NCI-H1417 (cell line): ENCODE measurements at places on chromosomes 13 and 19.

- DNase-seq: no peak
Observed at GRCh38 chr19:29384656-29385055, 141.1 kb upstream of the VSTM2B start.

- no peak for DNase-seq
Observed at GRCh38 chr19:37991176-37991835, 84.3 kb downstream of the SIPA1L3 start.

GRCh38 chr13:33096886-33097605 is 80.8 kb downstream of the KL start:
- DNase-seq: no peak

DNA sequence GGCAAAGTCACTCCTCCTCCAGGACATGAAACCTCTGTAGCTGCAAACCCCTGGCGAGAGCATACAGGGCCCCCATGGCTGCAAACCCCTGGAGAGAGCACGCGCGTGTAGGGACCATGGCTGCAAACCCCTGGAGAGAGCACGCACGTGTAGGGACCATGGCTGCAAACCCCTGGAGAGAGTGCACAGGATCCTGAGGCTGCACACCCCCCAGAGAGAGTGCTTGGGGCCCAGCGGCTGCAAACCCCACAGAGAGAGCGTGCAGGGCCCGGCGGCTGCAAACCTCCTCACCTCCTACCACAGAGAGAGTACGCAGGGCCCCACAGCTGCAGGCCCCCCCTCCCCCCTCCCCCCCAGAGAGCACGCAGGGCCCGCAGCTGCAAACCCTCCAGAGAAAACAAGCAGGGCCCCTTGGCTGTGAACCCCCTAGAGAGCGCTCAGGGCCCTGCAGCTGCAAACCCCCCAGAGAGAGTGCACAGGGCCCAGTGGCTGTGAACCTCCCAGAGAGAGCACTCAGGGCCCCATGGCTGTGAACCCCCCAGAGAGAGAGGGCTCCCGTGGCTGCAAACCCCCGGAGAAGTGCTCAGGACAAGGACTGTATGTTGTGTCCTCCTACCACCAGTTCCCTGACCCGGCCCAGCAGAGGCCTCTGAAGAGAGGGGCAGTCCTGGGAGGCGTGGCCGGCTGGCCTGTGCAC is 7.3 kb downstream of the ADPRHL1 start:
- DNase-seq: no peak

DNA sequence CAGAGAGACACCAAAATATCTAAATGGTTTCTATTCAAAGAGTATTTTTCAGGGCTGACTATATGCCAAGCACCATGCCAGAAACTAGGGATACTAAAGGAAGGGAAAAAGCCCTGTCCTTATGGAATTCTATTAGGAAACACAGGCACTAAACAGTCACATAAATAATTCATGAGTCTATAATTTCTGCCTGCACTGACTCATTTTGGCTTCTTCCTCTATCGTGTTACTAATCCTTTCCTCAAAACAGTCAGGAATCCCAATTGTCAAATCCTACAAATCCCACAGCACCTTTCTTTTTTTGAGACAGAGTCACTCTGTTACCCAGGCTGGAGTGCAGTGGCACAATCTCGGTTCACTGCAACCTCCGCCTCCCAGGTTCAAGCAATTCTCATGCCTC is 29.2 kb downstream of the XPO4 start:
- DNase-seq: no peak

DNA sequence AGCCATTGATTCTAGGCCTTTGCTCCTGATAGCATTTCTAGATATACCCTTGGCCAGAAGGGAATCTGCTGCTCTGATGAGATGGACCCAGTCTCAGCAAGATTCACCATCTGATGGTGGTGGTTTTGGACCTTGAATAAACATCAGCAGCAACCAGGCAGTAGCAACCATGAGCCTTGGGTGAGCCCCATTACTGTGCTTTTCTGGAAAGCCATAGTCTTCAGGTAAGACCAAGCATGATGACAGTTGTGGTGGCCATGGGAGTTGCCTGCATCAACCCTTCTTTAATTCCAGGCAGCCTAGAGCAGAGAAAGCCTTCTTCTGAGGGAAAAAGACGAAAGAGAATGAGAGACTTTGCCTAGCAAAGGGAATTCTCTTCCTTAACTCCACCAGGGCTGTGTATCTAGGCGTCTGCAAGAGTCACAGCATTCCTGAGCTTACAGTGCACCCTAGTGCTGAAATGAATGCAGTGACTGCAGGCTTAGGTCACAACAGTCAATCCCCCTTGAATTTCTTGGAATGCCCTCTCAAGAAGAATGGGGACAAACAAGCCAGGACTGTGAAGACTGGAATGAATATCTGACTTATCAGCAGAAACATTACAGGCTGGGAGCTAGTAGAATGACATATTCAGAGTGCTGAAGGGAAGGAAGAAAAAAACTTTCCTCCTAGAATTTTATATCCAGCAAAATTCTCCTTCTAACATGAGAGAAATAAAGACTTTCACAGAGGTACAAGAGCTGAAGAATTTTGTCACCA is 942.4 kb upstream of the PCDH20 start:
- DNase-seq: peak; percentile 36

- peak; percentile 84 for DNase-seq
Observed at GRCh38 chr19:55437410-55437809, 5.7 kb downstream of the SHISA7 start.

DNA sequence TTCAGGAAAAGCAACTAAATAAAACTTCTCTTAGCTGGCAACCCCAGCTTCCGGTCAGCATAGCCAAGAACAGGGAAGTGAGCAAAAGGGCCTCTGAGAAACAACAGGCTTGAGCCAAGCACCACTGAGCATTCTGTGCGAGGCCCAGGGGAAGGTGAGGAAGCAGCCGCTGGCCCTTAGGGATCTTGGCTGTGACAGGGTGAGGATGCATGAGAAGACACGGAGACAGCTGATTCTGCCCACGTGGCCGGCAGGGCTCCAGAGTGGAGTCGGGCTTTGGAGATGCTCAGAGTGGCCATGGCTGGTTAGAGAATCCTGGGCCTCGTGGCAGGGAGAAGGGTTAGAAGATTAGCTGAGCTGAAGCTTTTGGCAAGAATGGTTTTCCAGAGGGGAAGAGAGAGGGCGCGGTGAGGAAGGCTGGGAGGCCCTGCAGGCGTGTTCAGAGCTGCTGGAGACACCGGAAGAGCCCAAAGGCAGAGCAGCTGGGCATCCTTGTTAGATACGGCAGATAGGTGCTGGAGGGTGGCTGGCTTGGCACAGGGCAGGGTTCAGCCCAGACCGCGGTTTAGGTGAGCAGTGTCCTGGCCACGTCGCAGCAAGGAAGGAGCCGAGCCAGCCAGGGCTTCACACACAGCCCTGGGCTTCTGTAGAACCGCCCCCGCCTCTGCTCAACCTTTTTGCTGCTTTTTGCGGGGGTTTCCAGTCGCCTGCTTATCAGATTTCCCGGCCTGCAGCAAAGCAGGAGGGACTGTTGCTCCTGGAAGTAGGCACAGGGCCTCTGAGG is 17.3 kb downstream of the UPF1 start:
- no peak for DNase-seq

DNA sequence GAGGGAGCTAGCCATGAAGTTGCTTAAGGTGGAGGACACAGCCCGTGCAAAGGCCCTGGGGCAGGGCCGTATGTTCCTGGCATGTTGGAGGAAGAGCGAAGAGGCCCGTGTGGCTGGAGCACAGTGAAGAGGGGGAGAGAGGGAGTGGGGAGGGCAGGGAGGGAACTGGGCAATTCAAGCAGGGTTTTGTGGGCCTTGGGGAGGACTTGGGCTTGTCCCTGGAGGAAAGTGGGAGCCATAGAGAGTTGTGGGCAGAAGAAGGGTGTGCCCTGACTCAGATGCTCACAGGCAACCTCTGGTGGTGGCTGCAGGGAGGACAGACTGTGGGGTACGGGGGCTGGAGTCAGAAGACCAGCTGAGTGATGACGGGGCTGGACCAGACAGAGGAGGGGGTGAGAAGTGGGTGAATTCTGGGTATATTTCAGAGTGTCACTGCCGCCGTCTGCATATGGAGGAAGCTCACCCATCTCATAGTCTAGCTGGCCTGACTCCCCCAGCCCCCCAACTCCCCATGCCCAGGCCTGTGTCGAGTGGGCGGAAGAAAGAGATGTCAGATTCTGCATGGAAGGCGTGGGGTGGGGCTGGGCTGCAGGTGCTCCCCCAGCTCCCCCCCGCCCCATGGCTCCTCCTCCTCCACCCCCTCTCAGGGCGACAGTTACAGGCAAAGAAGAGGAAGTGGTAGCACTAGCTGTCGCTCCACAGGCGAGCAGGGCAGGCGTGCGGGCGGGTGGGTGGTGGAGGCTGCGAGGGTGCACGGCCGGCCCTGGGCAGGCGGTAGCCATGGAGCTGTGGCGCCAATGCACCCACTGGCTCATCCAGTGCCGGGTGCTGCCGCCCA is at the start of gene VAV1:
Gene VAV1 (plus strand): TSS at position 681 of the 838 bp plus-strand sequence. CDS start 100 bp downstream, at position 781.
- DNase-seq: peak; percentile 27

DNA sequence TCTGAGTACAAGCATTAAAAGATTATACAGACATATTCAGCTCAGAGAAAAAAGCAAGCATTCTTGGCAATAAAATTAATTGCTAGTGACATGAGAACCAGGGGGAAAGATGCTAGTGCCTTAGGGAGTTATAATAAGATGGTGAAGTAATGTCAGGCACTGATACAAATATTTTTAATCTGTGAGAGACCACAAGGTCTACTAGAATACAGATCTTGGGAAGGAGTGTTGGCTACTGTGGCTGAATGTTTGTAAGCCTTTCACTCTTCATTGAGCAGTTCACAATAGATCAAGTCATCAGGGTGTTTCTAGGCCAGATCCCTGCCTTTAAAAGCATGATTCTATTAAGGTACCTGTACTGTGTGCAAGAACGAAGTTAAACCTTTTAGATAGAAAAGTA is 16.4 kb downstream of the FREM2 start:
- DNase-seq: no peak

DNA sequence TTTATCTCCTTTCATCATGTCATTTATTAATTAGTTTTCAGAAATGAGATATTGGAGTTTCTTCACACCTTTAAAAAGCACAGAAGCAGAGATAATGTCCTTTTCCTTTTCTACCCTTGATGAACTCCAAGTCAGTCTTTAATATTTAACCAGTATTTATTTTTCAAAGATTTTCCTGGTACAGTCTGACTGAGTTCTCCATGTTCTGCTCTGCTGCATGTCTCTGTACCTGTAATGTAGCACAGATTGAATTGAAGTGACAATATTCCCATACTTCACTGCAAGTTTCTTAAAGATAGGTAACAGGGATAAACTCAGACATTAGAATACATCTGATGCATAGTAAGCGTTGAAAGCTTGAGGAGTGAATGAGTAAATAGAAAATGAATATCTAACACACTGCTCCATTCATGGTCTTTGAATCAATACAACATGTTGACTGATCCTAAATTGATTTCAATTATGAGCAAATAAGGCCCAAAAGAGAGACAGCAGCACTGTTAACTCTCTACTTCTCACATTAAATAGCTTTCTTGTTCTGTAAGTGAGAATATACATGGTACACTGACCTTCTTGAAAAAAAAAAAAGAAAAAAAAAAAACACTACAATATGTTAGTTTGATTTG is 1323.6 kb upstream of the PRR20A start:
- DNase-seq: no peak

- DNase-seq: no peak
Observed at GRCh38 chr13:79851318-79851717, 370.4 kb downstream of the NDFIP2 start.

DNA sequence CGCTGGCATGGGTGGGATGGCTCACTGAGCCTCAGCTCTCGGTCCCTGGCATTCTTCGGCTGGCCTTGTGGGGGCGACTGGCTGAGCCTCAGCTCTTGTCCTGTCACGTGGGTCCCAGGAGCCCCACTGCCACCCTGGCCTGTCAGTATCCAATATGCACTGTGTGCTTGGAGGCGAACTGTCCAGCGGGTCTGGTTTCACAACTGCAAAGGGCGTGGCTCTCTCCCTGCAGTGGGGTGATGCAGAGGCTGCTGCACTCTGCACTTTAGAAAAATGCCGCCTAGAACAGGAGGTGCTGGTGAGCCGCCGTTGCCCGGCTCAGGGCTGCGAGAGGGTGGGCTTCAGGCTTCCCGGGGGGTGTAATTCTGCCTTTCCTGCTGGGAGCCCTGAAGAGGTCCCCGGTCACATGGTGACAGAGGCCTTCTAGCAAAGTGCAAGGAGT is 17.0 kb upstream of the TMEM255B start:
- no peak for DNase-seq

DNA sequence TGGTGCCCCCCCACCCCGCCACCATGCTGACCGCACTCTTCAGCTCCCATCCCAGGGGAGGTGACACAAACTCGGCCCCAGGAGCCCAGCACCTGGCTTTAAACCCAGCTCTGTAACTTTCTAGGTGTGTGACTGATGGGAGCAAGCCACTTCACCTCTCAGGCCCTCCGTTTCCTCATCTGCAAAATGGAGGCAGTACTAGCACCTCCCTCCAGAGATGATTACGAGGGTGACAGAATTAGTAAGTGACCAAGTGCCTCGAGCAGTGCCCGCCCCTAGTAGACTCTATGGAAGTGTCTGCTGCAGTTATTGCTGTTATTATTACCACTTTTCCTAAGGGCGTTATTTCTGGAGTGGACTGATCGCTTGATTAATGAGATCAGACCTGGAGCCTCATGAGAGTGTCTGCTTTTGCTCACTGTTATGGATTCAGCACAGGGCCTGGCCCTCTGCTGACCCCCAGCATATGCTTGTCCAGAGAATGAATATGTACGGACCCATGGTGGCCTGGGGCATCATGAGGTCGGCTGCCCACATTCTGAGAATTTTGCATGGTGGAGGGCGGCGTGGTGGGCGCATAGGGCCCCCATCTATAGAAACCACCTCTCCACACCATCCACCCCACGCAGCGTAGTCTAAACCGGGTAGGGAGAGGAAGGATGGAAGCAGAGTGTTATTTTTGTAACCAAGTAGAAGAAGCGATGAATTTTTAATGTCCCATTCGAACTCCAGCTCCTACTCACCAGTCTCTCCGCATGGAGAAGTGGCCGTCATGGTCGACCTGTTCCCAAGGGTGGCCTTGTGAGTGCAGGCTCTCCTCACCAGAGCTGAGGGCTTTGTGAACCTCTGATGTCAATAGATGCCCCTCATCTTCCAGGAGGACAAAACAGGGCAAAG is 48.2 kb downstream of the CAPN12 start:
- DNase-seq: no peak

DNA sequence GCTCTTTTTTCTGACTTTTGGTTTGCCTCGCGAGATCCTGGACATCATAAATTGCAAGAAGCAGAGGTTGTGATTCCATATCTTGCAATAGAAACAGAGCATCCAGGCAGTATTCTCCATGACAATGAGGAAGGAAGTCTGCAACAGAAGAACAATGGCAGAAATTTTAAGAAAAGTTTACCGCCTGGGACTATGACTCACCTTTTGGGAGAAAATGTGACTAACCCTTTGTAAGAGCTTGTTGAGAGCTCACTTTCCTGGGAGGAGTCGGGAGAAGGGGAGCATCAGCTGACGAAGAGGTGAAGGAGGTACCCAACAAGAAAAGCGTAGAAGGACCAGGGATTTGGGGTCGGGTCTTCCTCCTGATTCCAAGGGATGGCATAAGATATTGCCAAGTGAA is 34.3 kb upstream of the TNFSF11 start:
- no peak for DNase-seq

DNA sequence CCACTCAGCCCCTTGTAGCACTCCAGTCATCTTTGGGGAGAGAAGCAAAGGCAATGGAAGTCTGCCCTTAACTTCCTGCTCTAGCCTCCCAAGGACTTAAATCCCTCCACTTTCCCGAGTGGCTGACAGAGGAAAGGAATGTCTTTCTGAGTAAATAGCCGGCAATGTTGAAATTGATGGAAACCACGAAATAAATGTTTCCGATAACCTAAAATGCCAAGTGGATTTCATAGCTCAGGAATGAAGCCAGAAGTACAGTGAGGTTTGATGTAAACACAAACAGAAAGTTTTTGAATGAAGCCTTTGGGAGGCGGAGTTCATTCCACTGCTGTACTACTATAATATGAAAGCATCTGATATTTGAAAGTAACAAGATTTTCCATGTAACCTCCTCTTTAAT is 14.0 kb upstream of the TBC1D4 start:
- DNase-seq: no peak

- DNase-seq: no peak
Observed at GRCh38 chr19:1259206-1259875, 9.8 kb upstream of the CIRBP start.
